ENCODE measurements at places on chromosomes 3 and 15.

- no peaks in the 10 kb centered on the region for H3K36me3 ChIP-seq
- H3K27ac ChIP-seq = no peak overlapping the region
- H3K4me3 ChIP-seq = no peak overlapping the region
- no peak for DNase-seq
Observed at GRCh38 chr15:98635848-98636247, 12.5 kb upstream of the IGF1R start.

DNA sequence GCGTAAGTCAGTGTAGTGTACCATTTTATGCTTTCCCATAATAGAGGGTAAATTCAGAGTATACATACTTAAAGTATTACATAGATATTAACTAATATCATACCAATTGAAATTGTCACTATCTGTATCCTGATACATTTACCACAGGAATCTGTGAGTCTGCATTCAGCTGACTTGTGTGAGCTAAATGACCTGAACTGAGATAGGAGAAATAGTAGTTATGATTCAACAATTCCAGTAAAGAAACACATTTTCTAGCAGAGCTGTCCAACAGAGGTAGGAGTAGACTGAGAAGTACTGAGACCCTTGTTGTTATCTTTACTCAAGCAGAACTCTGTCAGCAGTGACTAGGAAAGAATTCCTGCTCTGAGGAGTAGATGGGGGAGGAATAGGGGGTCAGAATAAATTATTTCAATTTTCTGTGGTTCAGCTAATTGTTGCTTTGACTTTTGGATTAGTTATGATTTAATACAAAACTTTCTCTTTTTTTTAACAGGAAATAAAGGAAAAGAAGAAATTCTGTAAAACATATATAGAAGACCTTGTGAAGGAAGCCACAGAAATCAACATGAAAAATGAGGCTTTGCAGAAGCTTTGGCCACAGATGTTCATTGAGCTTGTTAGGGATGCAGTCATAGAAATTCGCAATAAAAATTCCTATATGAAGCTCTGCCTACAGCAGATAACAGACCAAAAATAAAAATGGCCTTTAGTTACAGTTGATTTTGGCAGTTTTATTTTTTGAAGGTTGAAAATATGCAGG, 66.2 kb upstream of the THSD4 start:
- H3K36me3 ChIP-seq = no peaks in the 10 kb centered on the region
- H3K4me1 ChIP-seq = no peaks in the 10 kb centered on the region
- no peak overlapping the region for H3K4me3 ChIP-seq

DNA sequence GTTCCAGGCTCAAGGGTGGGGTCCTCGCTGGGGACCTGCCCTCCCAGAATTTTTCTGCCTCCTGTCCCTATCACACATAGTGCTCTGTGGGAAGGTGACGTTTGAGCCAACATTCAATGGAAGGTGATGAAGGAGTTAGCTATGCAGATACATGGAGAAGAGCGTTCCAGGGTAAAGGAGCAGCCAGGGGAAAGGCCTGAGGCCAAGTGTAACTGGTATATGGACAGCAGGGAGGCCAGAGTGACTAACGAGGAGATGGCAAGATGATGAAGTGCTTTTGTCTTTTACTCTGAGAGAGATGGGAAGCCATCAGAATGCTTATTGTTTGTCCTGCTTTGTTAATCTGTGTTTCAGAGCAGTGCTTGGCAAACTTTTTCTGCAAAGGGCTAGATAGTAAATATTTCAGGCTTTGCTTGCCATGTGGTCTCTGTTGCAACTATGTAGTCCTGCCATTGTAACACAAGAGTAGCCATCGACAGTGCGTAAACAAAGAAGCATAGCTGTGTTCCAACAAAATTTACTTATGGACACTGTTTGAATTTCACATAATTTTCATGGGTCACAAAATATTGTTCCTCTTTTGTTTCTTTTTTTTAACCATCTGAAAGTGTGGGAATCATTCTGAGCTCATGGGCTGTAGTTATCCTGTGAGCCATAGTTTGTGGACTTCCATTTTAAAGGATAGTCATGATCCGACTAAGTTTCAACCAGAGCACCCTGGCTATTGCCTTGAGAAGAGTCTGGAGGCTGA, 25.8 kb upstream of the PIAS1 start:
- no peaks in the 10 kb centered on the region for H3K36me3 ChIP-seq
- no peaks in the 10 kb centered on the region for H3K27me3 ChIP-seq
- no peak for DNase-seq
- no peak overlapping the region for H3K4me3 ChIP-seq
- no peak overlapping the region for H3K27ac ChIP-seq
- no peaks in the 10 kb centered on the region for H3K4me1 ChIP-seq

- no peaks in the 10 kb centered on the region for H3K36me3 ChIP-seq
- no peaks in the 10 kb centered on the region for H3K4me1 ChIP-seq
- H3K4me3 ChIP-seq = no peak overlapping the region
- no peak for DNase-seq
Observed at GRCh38 chr3:88362428-88362827, 212.7 kb downstream of the C3orf38 start.
